Inflammatory macrophage treated with lipopolysaccharide for 4 hours (primary cell): ENCODE measurements at places on chromosomes 6 and 20.

- no peak for DNase-seq
These were observed 8.9 kb upstream of the FBXO9 start for GRCh38 chr6:53056273-53056672.

DNA sequence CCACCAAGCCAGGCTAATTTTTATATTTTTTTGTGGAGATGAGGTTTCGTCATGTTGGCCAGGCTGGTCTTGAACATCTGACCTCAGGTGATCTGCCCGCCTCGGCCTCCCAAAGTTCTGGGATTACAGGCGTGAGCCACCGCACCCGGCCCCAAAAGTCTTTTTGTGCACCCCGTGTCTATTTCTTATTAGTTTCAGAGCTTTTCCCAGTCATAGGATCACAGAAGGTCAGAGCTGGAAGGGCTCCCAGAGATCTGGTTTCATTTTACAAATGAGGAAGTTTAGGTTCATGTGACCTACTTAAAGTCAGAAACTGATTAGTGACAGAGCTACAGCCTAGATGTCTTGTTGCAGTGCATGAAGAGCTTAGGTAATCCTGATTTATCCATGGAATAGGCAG is 1.6 kb upstream of the OGFRL1 start:
- peak; percentile 91 for DNase-seq

DNA sequence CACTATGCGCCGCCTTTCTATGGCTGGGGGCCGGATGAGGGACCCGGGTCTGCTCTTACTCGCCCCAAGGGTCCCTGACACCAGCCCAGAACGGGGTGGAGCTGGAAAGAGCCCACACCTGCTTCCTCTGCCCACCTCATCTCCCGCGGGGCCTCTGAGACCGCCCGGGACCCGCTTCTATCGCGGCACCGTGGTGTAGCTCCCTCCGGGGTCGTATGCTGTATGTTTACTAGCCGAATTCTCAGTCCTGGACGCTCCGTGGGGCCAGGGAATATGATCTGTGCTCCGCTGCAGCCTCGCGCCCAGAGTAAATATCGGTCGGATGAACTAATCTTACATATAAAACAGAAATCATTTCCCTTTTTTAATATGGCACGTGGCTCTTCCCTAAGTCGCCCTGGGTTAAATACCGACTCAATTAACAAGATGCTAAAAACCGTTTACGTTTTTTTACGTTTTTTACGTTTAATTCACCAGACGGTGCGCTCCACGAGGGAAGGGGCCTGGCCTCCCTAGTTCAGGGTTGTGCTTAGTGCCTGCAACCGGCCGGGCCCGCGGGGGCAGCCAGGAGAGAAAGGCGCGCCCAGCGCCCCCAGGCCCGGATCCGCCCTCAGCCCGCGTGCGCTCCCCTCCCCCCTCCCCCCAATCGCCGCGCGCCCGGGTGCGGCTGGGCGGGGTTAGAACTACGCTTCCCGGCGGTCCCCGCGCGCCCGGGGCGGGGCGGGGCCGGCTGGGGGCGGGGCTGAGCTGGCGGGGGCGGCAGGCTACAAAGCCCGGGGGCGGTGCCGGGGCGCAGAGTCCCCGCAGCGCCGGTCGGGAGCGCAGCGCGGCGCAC is at the start of gene RBM38:
Gene RBM38 (plus strand): TSS at position 793 of the 835 bp plus-strand sequence. CDS start 186 bp downstream, outside the sequence.
- DNase-seq = peak; percentile 66

DNA sequence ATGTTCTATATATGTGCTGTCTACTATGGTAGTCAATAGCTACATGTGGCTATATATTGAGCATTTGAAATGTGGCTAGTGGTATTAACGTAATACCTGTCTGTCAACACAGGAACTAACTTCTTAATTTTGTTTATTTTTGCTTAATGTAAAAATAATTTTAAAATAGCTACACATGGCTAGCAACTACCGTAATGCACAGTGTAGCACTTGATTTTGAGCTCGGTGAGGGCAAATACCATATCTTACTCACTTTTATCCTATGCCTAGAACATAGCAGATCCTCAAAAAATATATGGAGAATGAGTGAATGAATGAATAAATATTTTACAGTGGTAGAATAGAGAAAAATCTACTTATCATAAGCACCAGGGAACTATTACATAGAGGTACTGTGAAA is 28.1 kb upstream of the TMEM170B start:
- DNase-seq = no peak

DNA sequence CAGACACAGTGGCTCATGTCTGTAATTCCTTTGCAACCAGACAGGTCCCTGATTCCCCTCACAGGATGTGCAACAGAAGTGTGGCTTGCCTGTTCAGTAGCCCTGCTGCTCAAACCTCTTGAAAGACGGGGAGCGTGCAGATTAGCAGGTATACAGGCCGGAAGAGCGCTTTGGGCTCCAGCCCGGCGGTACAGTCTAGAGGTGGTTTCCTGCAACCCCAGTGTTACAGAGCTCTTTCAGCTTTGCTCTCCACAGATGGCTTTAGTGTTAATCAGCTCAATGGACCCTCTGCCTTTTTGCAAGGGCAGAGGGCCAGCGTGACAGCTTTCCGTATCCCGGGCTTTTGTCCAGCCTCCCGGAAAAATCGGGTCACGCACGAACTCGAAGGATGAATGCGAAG is 67.2 kb upstream of the TNFRSF21 start:
- no peak for DNase-seq

DNA sequence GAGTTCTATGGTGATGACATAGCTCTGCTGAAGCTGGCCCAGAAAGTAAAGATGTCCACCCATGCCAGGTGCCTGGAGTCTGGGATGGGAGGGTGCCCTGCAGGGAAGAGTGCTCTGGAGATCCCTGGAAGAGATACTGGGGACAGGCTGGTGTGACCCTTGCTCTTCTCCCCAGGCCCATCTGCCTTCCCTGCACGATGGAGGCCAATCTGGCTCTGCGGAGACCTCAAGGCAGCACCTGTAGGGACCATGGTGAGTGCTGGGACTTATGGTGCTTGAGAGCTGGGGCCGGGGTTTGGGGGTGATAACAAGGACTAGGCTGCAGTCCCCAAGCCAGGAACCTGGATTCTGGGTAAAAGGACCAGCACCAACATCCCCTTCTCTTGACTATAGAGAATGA is 2.2 kb upstream of the CFB start:
- no peak for DNase-seq

DNA sequence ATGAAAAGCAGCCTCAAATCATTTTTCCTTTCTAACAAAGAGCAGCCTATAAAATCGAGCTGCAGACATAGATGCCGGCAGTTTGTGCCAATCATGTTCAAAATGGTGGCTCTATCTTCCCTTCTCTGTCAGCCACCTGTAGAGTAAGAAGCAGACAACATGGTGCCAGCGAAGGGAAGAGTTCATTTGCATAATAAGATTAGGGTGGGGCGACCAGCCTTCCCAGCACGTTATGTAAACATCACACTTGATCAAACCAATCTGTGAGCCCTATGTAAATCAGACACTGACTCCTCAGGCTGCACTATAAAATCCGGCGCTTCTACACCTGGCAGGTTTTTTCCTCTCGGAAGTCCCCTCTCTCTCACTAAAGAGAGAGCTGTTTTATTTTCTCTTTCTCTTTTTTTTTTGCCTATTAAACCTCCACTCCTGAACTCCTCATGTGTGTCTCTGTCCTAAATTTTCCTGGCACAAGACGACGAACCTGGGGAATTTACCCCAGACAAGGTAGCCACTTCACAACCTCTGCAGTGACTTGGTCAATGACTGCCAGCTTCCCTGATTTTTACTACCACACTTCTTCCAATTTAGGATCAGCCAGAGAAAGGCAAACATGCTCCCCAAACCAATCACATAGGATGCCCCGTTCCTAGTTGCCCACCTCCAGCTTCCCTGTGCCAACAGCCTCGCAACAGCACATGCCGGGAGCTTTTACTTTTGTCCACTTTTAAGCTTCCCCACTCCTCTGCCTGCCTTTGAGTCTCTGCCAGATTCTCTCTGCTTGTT is 12.9 kb downstream of the TPMT start:
- DNase-seq = no peak

DNA sequence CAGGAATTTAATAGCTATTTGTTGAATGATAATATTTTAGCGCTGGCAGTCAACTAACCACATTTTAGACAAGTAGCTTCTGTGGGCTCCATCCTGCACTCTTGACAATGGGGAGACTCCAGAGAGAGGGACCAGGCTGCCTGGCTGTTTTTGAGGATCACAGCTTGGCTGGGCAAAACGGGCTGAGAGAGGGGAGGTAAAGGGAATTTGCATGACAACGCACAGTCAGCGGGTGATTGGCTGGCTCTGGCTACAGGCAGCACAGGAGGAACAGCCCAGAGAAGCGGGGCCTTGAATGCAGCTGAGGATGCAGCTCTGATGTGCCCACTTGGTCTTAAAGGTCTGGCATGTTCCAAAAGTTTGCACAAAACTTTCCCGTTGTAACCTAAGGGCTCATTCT is 41.2 kb downstream of the LRFN2 start:
- no peak for DNase-seq

- no peak for DNase-seq
These were observed 14.2 kb downstream of the SLC13A3 start for GRCh38 chr20:46637020-46637419.

DNA sequence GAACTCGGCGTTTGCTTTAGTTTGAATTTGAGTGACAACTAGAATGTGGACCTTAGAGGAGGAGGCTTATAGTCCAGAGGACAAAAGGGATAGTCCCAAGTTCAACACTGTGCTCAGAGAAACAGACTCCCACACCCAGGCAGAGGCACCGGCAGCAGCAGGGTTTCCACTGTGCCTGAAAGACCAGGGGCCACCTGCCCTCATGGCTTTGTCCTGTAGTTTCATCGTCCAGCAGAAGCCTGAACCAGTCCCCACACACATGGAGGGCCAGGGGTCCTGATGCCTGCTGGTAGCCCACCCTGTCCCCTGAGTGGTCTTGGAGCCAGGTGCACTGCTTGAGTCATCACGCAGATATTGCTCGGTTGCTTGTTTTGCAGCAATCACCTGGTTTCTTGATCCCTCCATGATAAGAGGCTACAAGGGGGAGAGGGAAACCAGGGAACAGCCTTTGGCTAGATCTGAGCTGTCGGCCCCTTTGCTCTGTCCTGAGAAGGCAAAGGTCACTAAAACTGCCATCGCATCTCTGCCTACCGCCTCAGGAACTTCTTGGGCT is 7.2 kb upstream of the ACSS1 start:
- no peak for DNase-seq

- DNase-seq = no peak
These were observed 1.7 kb upstream of the PRELID3B start for GRCh38 chr20:59044295-59044694.

DNA sequence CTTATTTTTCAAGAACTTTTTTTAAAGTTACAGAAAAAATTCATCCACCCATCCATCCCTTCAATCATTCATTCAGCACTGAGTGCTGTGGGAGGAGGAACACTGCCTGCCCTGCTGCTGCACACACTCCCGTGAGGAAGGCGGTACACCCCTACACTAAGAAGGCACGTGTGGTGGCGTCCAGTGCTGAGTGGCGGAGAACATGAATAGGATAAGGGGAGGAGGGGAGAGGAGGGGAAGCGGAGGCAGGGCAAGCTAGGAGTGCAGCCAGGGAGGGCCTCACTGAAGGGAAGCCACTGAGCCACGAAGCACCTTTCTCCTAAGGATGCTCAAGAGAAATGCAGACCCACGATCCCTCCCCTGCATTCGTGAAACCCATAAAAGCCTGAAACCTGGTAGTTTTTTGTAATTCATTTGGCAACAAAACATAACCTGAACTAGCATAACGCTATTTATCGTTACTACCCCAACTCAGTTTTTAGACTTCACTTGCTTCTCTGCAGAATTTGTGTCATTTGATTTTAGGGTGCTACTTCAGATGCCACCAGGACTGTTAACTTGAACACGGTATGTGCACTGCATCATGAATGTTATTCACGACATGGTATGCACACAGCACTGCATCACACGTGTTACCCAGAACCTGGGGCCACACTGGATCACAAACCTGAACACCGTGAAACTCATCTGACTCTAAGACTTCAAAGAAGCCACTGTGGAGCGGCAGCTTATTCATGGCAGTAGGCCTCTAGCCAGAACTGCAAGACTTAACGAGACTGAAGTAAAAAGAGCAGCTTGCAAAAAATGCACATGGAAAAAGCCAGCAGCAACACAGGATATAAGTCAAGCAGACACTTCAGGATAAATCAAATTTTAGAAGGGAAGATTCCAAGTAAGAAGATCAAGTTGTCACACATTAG is 3.5 kb downstream of the RNASET2 start:
- no peak for DNase-seq

GRCh38 chr6:5020142-5020541 is 16.3 kb upstream of the RPP40 start:
- no peak for DNase-seq

DNA sequence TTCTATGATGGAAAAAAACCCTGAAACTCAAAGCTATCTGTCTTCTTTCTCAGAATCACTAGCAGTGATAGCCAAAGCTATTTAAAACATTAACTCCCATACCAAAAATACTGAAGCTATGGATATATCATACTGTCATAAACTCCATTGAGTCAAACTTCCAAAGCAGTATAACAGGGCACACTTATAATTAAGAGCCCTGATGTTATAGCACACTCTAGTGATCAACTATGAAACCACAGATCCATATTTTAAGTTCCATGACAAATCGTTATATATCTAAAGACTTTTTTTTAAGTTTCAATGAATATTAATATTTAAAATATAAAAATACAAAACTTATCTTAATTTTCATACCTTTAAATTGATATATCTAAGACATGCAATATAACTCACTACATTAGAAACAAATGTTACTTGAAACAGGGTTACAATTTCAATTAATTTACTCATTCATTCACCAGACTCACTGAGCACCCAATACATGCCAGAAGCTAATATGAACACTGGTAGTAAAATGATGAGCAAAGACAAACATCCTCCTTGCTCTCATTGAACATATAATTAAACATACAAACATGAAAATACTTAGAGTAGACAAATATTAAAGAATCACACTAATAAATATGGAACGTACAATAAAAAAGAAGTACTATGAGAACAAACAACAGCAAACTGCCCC is 69.3 kb downstream of the IBTK start:
- DNase-seq = no peak

DNA sequence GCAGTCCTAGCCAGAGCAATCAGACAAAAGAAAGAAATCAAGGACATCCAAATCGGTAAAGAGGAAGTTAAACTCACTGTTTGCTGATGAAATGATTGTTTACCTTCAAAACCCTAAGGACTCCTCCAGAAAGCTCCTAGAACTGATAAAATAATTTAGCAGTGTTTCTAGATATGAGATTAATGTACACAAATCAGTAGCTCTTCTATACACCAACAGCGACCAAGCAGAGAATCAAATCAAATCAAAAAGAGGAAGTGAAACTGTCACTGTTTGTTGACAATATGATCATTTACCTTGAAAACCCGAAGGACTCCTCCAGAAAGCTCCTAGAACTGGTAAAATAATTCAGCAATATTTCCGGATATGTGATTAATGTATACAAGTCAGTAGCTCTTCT is 21.7 kb downstream of the SERPINB9 start:
- DNase-seq = peak; percentile 50

DNA sequence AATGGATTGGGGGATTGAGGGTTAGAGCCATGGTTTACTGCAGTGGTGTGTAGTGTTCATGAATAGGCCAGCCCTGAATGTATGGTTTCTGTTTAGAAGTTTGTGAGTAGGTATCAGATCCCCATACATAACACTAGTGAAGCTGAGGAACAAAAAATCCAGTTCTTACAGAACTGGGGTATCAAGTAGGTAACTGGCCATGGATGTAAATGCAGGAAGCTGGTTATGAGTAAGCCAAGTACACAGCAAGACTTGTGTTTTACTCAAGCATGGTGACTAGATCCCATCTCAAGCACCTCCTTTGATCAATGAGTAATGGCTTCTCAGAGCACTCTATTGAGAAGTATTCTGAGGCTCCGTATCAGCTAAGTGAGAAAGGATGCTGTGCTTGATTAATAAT is 613.7 kb upstream of the FLRT3 start:
- DNase-seq = no peak
